T-helper 2 cell (primary cell): ENCODE measurements at places on chromosomes 13 and 19.
A peak's percentile ranks its signal among the peaks of the same experiment; 100 is the strongest.

DNA sequence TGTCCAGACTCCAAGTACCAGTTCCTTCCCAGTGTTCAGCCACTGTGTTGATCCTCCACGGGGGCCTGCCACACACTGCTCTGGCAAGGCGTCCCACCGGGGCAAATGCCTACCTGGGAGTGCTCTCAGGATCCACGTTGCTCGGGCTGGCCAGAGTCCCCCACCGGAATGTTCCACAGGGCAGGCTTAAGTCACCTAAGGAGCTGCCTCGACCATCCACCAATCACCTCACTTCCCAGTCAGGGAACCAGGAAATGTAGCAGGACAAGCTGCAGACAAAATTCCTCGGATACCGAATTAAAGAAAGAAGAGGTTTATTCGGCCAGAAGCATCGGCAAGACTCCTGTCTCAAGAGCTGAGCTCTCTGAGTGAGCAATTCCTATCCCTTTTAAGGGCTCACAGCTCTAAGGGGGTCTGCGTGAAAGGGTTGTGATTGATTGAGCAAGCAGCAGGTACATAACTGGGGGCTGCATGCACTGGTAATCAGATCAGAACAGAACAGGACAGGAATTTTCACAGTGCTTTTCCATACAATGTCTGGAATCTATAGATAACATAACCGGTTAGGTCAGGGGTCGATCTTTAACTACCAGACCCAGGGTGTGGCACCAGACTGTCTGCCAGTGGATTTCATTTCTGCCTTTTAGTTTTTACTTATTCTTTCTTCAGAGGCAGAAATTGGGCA lies 56.9 kb upstream of the EDNRB start:
- no peak for DNase-seq

DNA sequence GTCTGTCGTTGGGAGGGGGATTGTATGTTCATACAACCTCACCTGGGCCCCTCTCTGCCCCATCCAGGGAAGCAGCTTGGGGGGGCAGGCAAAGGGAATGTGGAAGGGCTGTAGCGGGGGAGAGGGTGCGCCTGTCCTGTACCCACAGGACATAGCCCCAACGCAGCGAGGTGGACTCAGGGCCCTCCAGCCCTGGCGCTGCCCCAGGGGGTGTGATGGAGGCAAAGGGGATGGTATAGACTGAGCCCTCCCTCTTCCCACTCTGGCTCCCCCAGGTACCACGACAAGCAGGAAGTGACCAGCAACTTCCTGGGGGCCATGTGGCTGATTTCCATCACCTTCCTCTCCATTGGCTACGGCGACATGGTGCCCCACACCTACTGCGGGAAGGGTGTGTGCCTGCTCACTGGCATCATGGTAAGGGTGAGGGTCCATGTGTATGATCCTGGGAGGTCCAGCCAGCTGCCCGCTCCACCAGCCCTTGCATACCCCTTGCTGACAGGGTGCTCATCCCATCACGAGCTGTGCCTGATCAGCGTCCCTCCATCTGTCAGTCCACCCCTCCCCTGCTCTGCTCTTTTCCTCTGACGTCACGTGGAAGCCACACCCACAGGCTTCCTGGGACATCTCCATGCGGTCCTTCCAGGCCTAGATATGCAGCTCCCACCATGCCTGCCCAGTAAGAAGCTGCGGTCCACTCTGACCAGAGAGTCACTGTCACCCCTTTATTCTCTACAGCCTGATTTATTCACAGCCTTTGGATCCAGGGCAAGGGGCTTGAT lies 18.3 kb downstream of the KCNN1 start:
- no peak for DNase-seq

- no peak for DNase-seq
Measured at GRCh38 chr13:114141261-114141996, 9.0 kb upstream of the RASA3 start.

DNA sequence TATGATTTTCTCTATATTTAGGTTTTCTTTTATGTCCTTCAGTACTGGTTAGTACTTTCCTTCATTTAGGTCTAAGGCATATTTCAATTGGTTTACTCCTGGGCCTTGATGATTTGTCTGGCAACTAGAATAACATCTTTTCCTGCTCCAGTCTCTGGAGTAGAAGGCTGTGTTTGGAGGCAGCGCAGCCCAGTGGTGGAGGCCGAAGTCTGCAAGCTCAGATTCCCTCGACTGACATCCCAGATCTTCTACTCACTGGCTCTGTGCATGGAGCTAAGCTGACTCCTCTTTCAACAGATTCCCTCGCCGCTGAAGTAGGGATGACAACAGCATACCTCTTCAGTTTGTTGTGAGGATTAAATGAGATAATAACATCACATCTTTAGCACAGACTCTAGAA lies 141.0 kb downstream of the RAP2A start:
- no peak for DNase-seq

- DNase-seq = no peak
Measured at GRCh38 chr19:39823686-39824085, 10.3 kb downstream of the DYRK1B start.

DNA sequence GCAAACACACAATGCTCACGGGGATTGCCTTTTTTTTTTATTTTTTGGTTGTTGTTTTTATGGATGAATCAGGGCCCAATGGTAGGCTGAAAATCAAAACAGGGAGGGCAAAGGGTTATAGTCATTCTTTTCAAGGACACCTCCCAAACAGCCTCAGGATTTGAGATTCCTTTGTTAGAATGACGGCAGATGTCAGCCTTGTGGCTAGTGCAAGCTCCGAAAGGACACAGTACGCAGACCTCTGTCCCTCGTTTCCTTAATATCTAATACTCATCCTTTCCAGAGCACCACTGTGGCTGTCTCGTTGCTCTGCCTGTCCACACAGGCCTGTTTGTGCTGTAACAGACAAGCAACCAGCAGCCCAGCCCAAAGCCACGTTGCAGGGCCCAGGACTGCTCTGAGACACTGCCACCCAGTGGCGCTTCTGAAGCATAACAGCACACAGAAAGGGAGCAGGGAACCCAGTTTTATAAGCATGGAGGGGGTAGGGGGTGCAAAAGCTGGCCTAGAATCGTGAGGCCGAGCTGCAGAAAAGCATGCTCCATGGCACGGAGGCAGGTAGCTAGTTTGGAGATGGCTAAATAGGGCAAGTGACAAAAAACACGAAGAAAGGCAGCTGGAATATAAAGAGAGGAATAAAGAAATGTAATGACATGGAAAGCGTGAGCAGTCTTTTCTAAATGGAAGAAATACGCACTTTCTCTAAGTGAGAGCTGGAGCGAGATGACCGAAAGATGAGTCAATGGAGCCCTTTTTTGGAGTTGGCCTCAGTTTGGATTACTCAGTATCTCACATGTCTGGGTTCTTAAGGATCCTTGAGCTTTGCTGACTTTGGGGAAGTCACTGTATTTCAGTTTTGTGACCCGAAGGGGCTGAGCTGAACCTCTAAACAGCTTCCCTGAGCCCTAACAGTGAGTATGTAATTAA lies 40.7 kb upstream of the MEDAG start:
- peak; percentile 19 for DNase-seq

- no peak for DNase-seq
Measured at GRCh38 chr13:31908696-31909411, 122.7 kb upstream of the FRY start.

DNA sequence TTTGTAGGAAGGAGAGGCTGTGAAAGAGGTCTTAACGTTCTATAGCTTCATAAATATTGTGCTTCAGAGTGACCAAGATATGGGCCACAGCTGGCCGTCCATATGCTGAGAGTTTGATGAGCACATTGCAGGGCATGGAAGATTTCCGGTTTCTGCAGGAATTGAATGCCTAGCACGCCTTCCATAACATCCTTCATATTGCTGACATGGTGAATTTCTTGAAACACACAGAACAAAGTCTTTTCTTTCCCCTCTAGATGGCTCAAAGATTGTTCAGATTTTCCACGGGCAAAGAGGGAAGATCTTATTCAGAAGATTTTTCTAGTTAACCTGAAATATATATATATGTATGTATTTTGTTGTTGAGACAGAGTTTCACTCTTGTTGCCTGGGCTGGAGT lies 42.4 kb downstream of the ADGRE2 start:
- no peak for DNase-seq

- no peak for DNase-seq
Measured at GRCh38 chr13:107974409-107974808, 240.9 kb downstream of the LIG4 start.

DNA sequence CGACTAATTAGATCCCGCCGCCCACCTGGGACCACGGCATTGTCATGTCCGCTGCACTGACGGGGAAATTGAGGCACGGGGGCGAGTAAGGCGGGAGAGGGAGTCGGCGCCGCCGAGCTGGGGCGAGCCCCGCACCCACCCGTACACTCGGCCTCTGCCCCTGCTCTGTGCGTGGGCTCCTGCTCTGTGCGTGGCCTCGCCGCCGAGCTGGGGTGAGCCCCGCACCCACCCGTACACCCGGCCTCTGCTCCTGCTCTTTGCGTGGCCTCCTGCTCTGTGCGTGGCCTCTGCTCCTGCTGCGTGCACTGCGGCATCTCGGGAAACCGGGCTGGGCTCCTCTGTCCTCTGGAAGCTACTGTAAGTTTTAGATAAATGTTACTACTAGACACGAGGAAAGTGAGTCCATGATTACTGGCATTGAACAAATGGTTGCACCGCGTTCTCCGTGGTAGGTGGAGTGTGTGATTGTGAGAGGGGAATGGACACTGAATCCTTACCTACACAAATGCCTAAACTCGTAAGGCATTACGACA lies 826 bp upstream of the C1QTNF9 start:
- no peak for DNase-seq

GRCh38 chr19:38457202-38457601 lies 23.7 kb downstream of the RYR1 start:
- no peak for DNase-seq

- no peak for DNase-seq
Measured at GRCh38 chr19:57210381-57210780, 19.1 kb downstream of the ZNF264 start.

DNA sequence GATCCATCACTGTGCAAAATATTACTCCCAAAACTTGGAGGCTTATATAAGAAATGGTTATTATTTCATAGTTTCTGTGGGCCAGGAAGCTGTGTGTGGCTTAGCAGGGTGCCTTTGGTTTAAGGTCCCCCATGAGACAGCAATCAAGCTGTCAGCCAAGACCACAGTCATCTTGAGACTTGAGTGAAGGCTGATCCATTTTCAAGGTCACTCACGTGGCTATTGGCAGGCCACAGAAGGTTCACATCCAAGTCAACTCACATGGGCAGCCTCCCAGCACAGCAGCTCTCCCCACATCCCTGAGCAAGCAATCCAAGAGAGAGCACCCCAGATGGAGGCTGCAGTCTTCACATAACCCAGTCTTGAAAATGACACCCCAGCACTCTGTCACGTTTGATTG lies 537.4 kb downstream of the MYO16 start:
- no peak for DNase-seq

DNA sequence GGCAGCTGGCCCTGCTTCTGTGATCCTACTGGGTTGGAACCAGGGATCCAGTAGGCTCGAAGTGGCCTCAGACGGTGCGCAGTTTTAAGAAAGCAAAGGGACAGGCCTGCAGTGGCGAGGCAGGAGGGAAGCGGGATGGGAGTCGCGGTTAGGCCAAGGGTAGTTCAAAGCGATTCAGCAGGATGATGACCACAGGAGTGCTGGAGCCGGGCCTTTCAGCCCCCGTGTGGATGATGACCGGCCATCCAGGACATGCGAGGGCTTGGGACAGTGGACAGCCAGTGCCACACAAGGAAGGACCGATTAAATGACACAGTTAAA lies 854 bp downstream of the RNASEH2B start:
- DNase-seq = no peak

DNA sequence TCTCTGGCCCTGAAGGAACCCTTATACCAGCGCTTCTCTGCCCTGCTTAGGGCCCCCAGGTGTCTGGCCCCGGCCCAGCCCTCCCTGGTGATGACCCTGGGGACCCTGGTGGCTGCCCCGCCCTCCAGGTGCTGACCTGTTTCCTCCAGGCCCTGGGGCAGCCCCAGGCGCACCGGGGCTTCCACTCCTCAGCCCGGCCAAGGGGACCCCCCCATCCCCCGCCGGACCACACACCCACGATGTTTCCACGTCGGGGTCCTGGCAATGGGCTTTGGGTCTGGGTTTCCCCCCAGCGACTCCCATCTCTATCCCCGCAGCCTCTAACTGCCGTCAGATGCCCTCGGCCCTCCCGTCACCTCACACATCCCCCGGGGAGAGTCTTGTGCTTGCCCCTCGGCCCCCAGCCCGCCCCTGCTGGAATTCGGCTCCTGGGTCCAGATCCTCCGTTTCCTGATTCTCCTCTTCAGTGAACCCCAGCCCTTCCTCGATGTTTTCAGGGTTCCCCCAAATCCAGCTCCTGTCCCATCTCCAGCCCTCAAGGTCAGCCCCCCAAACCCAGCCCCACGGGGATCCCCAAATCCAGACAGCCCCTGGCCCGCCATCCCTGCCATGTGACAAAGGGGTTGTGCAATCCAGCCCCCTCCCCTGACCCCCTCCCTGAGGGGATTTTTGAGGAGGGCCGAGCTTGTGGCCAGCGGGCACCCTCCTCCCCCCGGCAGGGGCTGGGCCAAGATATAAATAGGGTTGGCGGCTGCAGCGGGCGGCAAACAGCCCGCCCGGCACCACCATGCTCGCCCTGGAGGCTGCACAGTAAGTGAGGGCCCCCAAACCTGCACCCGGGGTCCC lies at the start of gene SPIB:
SPIB (plus strand) TSS at position 763 of the 846 bp plus-strand sequence; CDS start at position 788, 25 bp downstream.
- DNase-seq = no peak

DNA sequence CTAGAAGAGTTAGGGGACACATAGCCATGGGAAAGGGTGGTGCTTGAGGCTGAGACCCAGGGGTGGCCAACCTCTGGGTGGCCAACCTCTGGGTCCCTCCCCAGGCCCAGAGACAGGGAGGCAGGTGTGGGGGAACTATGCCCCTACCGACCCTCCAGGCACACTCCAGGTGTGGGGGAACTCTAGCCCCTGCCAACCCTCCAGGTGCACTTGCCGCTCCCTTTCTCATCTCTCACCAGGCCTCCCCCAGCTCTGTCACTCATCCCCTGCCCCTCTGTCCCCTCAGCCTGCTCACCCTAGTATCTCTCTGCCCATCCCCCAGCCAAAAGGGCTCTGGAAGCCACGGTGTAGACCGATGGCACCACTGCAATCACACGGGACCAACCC lies 10.6 kb upstream of the VSTM2B start:
- DNase-seq = no peak

DNA sequence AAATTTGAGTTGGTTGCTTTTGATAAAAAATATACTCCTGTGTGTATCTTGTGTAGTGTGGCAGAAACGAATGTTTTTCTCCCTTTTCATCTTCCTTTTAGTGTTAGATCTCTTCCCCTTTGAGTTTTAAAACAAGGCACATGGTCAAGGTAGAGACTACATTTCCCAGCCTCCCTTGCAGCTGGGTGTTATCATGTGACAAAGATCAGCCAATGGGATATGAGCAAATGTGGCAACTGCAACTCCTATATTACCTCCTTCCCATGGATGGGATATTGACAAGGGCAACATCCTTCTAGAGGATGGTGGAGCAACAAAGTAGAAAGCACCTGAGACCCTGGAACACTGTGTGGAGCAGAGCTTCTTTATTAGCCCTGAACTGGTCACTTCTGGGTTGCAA lies 42.4 kb downstream of the ADGRE3 start:
- DNase-seq = no peak
